CD4-positive, alpha-beta T cell treated with Interleukin-4 for 1 hour (primary cell): ENCODE measurements at places on chromosomes 1 and 21.

DNA sequence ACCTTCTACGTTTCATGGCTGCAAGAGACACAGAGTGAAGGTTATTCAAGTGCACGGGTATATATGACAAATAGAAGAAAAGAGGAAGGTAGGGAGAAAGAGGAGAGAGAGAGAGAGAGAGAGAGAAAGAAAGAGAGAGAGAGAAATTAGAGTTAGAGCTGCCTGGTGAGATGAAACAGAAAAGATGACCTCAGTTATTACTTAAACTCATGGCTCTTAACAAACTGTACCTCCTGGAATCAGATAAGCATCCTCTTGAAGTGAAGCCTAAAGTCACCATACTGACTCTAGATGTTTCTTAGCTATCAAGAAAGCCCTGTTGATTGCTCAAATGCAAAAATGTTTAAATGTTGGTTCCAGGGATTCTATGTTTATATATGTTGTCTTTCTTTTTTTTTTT, 597.7 kb upstream of the ZP4 start:
- DNase-seq, result no peak

DNA sequence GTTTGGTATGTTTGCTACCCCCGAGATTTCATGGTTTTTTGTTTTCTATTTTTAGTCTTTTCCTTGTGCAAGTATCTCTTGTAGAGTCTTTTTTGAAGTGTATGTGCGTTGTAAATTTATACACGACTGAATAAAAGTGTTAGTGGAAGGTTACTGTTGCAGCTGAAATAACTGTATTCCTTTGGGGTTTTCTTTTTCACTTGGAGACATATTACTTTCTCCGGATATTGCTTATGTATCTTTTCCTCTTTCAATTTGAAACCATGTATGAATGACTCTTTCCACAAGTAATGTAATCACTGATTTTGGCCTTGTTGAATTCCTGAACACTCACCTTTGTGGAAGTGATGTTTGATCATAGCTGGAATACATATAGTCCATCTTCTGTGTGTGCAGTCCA, 956 bp downstream of the URB2 start:
- DNase-seq, result no peak

GRCh38 chr1:109528712-109529111, 11.0 kb upstream of the GPR61 start:
- DNase-seq, result no peak

- no peak for DNase-seq
These were observed 46.0 kb downstream of the NKAIN1 start for GRCh38 chr1:31193729-31194128.

GRCh38 chr1:119330466-119331189, 38.0 kb upstream of the HAO2 start:
- no peak for DNase-seq

GRCh38 chr1:214280386-214281020, 456 bp upstream of the SMYD2 start:
- no peak for DNase-seq

GRCh38 chr1:86226204-86226603, 69.6 kb upstream of the COL24A1 start:
- no peak for DNase-seq

GRCh38 chr21:38900499-38900898, 94.8 kb downstream of the ETS2 start:
- no peak for DNase-seq

GRCh38 chr1:240980342-240980741, 368.4 kb upstream of the GREM2 start:
- no peak for DNase-seq

- DNase-seq, result no peak
These were observed 27.6 kb upstream of the ARHGAP29 start for GRCh38 chr1:94265011-94265422.

DNA sequence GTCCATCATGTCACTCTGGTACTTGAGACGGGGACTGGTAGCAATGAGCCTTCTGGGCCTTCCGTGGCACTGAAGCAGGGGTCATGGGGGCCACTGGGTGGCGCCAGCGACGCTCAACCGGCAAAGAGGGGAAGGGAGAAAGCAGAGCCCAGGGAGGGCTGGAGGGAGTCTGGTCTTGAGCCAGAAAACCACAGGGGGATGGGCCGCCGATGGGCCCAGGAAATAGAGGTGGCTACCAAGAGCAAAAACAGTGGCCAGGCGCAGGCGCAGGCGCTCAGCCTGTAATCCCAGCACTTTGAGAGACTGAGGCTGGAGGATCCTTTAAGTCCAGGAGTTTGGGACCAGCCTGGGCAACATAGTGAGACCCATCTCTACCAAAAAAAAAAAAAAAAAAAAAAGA, 21.8 kb downstream of the EXOC8 start:
- peak; percentile 34 for DNase-seq

- DNase-seq, result no peak
These were observed 905 bp downstream of the BARHL2 start for GRCh38 chr1:90716243-90716551.

GRCh38 chr1:151939779-151940178, 30.5 kb upstream of the THEM4 start:
- DNase-seq, result no peak

GRCh38 chr1:26907071-26907917, 6.5 kb downstream of the NR0B2 start:
- DNase-seq, result no peak

DNA sequence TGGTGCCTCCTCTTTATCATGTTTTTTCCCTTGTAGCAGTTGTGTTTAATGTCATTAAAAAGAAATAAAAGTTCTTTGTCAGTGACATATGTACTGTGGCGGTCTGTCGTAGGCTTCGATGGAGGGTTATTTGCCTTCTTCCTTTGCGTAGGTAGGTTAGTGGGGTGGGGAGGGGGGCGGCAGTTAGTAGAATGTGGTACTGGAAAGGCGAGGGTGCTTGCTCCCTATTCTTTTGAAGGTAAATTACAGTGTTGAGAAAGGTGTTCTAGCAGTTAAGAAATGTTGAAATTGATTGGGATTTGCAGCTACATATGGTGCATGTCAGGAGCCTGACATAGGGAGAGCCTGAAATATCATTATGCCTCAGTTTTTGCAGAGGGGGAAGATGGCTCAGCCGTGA, 11.9 kb downstream of the FNDC5 start:
- DNase-seq, result no peak
